ENCODE measurements at places on chromosomes 7 and 10.

GRCh38 chr10:118918116-118918515, 111.4 kb upstream of the NANOS1 start:
- DNase-seq, result no peak

DNA sequence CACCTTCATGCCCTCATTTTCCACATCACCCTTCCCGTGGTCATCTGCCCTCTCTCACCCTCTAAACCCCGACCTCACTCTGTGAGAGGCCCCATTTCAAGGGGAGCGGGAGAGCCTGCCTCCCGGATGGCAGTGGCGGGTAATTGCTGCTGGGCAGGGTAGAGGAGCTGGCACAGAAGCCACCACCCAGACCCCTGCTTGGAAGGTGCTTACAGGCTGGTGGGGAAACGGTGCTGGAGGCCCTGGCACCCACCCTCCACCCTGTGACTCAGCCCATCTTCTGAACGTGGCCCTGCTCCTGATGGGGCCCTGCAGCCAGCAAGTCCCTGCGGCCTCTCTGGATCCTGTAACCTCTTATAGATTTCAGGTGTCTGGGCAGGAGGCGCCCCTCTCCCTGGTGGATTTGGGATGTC, 10.6 kb upstream of the PWWP2B start:
- DNase-seq, result no peak

DNA sequence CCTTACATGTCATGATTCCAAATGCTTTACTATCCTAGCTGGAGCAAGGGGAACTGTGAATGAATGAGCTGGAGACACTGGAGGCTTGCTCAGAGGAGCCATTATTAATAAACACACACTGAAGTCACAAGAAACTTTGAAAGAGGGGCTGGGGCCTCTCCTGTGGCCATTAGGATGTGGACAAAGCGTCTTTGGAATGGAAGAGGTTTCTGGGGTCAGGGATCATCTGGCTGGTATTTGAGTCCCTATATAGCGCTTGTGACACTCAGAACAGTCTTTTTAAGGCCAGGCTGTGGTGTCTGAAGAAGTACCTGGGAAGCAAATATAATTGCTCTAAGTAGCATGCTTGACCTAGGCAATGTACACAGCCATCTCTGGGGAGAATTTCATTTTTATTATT, 193.0 kb downstream of the JCAD start:
- DNase-seq, result no peak

GRCh38 chr7:133763076-133763640, 364.0 kb upstream of the LRGUK start:
- DNase-seq, result no peak

DNA sequence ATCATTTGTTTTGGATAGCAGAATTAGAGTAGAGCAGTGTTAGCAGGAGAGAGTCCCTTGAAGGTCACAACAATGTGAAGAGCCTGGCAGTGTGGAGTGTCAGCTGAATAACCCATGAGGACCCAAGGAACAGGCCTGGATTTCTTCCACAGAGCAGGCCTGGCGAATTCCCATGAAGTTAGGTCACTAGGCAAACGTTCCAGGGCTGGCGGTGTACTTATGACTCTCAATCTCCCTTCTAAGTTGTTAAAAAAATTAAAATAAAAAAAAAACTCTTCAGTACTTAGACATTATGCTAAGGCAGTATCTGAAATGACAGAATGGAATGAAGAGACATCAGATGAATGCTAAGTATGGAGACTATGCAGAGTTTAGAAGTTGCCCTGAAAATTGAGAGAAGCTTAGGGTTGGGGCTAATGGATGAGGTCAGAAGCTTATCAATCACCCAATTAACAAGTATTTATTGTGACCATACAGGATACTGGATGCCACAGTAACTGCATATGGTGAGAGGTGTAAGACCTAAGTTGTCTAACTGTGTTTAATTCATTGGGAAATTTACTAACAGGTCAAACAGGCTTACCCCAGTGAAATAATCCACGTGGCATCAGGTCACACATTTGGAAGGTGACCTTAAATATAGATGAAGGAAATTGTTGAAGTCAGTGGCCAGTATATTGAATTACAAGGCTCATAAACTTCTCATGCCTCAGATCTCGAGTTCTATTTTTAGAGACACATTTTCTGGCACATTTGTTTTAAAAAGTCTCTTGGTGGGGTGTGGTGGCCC, 126.2 kb upstream of the NRP1 start:
- DNase-seq, result no peak

DNA sequence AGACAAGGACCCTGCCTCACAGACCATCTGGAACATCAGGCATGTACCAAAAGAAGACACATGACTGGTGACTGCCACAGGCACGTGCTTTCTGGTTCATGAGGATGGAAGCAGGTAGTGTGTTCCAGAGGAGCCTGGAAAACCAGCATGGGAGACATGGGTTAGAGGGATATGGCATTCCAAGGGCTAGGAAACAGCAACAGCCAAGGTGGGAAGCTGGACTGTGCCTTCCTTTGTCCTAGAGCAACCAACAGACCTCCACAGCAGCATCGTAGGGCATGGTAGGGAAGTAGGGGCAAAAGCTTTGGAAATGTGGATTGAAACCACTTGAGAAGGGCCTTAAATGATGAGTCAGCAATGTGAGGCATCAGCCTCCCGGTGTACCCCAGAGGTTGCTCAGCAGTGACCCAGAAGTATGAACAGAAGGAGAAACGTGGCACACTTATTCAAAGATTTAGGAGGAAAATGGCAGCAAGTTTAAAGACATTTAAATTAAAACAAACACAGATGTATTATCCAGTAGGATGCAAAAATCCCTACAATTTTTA, 51.0 kb downstream of the PRLHR start:
- DNase-seq, result no peak

DNA sequence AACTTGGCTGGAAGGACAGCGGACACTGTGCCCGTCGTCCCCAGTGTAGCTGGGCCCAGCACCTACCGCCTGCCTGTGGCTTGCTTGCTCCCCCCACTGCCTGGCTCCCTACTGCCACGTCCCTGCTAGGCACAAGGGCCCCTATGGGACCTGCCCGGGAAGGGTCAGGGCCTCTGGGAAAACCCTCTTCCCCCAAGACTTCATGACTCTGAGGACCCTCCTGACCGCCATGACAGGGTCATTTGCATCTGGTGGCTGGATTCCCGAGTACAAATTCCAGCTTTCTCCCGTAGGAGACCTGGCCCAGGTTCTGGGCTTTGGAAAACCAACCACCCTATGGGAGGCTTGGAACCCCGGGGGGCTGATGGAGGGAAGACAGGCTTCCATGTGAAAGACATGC, 1.4 kb upstream of the MMD2 start:
- no peak for DNase-seq
